H9 (cell line): ENCODE measurements at places on chromosomes 16 and 17.

DNA sequence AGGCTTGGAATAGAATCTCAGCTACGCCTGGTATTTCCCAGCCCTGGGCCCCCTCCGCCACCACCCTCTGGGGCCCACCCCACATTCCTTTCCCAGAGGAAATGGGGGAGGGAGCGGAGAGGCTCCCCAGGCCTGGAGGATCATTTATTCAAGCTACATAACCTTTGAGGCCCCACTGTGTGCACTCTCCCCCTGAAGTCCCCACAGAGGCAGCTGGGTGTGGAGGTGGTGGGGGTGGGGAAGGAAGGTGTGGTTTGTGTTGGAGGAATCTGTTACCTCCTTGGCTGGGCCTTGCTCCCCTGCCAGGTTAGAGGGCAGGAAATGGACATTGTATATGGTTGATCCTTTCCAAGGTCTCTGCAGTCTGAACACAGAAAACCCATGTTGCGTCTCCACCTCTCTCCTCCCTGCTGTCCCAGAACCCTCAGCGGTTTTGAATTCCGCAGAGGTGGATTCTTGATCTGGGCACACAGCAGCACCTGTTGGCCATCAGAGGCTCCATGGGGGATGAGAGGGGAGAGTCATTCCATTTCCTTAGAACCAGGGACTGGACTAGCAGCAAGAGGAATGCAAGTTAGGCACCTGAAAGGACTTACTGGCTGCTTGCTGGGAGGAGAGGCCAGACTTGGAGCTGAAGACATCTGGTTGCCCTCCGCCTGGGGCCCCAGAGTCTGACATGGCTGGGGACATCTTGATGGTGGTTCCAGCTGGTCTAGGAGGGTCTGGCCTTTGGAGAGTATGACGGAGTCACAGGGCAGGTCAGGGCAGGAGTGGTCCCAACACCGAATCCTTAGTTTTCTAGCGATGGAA is 23.0 kb downstream of the ARHGAP23 start:
- H3K4me3 ChIP-seq = peak overlapping the region; percentile 85
- peak; percentile 97 for DNase-seq
- H3K36me3 ChIP-seq = peaks cover 1% of the 10 kb centered on the region
- peaks cover 23% of the 10 kb centered on the region for H3K4me1 ChIP-seq
- H3K27me3 ChIP-seq = no peaks in the 10 kb centered on the region

GRCh38 chr16:12199524-12199923 is 223.0 kb downstream of the SNX29 start:
- H3K27me3 ChIP-seq = no peaks in the 10 kb centered on the region
- H3K36me3 ChIP-seq = no peaks in the 10 kb centered on the region
- no peaks in the 10 kb centered on the region for H3K4me1 ChIP-seq
- no peak overlapping the region for H3K27ac ChIP-seq

DNA sequence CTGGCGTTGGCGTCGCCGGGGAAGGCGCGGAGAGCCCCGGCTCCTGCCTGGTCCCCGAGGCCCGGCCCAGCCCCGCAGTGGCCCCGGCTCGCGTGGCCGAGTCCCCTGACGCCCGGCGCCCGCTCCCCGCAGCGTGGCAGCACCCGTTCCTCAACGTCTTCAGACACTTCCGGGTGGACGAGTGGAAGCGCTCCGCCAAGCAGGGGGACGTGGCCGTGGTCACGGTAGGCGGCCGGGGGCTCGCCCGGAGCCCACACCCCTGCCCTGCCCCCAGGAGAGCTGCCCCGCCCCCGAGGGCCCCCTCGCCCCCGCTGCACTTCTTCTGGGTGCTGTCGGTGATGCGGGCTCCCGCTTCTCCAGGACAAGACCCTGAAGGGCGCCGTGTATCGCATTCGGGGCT is 466 bp downstream of the WDR90 start:
- no peak for DNase-seq
- peak overlapping the region; percentile 66 for H3K4me3 ChIP-seq
- H3K27ac ChIP-seq = no peak overlapping the region
- H3K4me1 ChIP-seq = no peaks in the 10 kb centered on the region

DNA sequence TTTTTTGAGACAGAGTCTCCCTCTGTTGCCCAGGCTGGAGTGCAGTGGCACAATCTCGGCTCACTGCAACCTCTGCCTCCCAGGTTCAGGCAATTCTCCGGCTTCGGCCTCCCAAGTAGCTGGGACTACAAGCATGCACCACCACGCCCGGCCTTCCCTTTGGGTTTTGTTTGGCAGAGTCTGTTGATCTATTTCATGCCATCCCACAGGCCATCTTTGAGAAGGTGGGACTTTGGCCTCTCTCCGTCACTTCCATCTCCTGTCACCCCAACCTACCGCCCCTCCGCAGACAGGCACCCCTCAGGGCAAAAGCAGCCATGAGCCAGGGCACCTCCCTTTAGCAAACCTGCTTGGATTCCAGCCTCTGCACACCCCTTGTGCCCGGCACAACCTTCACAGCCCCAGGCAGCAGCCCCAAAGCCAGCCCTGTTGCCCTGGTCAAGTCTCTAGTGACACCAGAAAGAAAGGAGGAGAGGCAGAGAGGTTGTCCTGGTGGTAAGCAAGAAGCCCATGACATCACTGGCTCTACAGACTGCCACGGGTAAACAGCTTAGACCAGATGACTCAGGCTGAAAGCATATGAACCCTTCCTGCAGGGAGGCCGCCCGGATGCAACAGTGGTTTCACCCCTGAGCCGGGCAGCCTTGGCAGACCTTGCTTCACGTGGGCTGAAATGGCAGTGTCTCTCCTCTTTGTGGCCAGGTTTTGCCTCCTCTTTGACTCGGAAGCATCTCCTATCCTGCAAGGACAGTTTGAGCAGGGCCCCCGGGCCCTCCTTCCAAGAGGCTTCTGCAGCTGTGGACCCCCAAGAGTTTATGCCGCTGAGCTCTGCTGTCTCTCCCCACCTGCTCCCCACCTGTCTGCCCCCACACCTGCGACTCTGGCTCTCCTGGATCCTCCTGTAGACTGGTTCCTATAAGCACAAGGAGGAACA is 8.1 kb upstream of the TIMP2 start:
- no peak overlapping the region for H3K4me3 ChIP-seq
- DNase-seq = peak; percentile 35
- no peak overlapping the region for H3K27ac ChIP-seq
- no peaks in the 10 kb centered on the region for H3K36me3 ChIP-seq
- H3K4me1 ChIP-seq = no peaks in the 10 kb centered on the region

- no peak overlapping the region for H3K27ac ChIP-seq
- H3K4me3 ChIP-seq = no peak overlapping the region
- no peaks in the 10 kb centered on the region for H3K27me3 ChIP-seq
- H3K4me1 ChIP-seq = no peaks in the 10 kb centered on the region
- H3K36me3 ChIP-seq = peaks cover 6% of the 10 kb centered on the region
These were observed 288.6 kb upstream of the ELAC2 start for GRCh38 chr17:13306310-13306962.

- H3K27me3 ChIP-seq = no peaks in the 10 kb centered on the region
- H3K4me1 ChIP-seq = peaks cover 3% of the 10 kb centered on the region; the same call in 1 of the 2 replicates
- H3K4me3 ChIP-seq = peak overlapping the region; percentile 73
- H3K27ac ChIP-seq = no peak overlapping the region
- peak; percentile 60 for DNase-seq
These were observed 985 bp downstream of the SGSM2 start for GRCh38 chr17:2338315-2338657.

GRCh38 chr17:18932360-18933055 is 19.5 kb upstream of the SLC5A10 start:
- no peaks in the 10 kb centered on the region for H3K27me3 ChIP-seq
- H3K4me3 ChIP-seq = no peak overlapping the region
- peaks cover 18% of the 10 kb centered on the region; the same call in 2 of the 3 replicates for H3K36me3 ChIP-seq
- H3K27ac ChIP-seq = no peak overlapping the region
- no peak for DNase-seq
- H3K4me1 ChIP-seq = no peaks in the 10 kb centered on the region

DNA sequence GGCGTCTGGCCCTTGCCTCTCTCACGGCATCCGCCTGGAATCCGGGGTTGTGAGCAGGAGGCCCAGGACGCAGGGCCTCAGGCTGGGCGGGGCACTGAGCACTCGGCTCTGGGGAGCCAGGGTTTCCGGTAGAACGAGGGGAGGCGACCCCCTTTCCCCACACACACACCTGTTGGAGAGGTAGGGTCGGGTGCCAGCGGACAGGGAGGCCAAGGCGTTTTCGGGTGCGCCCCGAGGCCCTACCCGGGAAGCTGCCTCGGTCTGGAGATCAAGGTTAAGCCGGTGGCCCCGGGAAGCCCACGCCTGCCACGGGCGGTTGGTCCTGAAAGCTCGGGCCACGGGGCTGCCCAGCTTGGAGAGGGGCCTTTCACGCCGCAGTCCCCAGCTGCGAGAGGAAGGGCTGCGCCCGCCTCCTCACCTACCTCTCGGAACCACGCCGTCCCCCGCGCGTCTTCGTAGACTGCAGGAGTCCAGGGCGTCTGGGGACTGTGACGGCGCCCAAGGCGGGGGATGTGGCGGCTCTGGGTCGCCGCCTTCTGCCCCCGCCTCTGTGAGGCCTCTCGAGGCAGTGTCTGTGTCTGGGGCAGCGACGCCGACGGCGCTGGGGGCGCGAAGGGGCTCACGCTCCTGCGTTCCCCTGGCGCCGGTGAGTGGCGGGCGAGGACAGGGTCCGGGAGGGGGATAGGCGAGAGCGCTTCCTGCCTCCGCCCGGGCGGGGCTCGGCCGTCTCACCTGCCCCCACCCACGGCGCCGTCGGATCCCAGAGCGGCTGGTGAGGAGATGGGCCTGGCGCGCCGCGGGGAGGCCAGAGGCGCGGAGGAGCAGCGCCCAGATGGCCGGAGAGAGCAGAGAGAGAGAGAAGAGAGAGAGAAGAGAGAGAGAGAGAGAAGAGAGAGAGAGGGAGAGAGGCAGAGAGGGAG is 20.3 kb upstream of the HOXB9 start:
- H3K4me3 ChIP-seq = peak overlapping the region; percentile 78
- H3K36me3 ChIP-seq = no peaks in the 10 kb centered on the region; the same call in 2 of the 3 replicates
- peak; percentile 74 for DNase-seq
- H3K27me3 ChIP-seq = peaks cover 79% of the 10 kb centered on the region
- H3K4me1 ChIP-seq = no peaks in the 10 kb centered on the region
- no peak overlapping the region for H3K27ac ChIP-seq

- no peaks in the 10 kb centered on the region for H3K27me3 ChIP-seq
- no peaks in the 10 kb centered on the region for H3K36me3 ChIP-seq
- peak; percentile 92 for DNase-seq
- no peaks in the 10 kb centered on the region for H3K4me1 ChIP-seq
- no peak overlapping the region for H3K27ac ChIP-seq
- no peak overlapping the region for H3K4me3 ChIP-seq
These were observed 20.2 kb downstream of the TSPOAP1 start for GRCh38 chr17:58308173-58308984.

DNA sequence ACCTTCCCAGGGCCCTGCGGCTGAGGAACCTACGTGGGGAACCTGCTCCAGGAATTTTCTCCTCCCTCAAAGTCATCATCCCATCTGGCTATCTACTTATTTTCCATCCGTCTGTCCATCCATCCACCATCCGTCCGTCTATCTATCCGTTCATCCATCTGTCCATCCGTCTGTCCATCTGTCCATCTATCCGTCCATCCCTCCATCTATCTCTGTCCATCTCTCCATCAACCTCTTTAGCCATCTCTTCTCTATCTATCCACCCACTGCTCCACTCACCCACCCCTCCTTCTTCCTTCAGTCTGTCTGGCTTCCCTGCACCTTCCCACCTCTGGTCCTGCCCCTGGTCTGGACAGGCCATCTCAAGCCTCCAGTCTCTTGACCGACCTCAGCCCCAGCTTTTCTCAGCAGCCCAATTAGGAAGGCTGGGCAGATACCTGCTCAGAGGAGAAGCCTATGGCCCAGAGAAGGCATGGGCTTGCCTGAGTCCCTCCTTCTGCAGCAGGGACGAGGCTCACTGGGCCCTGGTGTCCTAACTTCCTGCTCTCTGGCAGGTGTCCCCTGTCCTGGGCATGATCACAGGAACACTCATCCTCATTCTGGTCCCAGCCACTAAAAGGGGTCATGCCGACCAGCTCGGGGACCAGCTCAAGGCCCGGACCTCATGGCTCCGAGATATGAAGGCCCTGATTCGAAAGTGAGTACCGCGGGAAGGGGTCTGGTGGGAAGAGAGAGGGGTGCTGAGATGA is 23.0 kb downstream of the MYBBP1A start:
- H3K4me3 ChIP-seq = no peak overlapping the region
- no peak for DNase-seq
- H3K4me1 ChIP-seq = no peaks in the 10 kb centered on the region; the same call in 1 of the 2 replicates
- no peak overlapping the region for H3K27ac ChIP-seq
- peaks cover 3% of the 10 kb centered on the region; the same call in 1 of the 2 replicates for H3K27me3 ChIP-seq

GRCh38 chr17:76840884-76841775 is 27.1 kb upstream of the MGAT5B start:
- no peaks in the 10 kb centered on the region; the same call in 1 of the 2 replicates for H3K27me3 ChIP-seq
- no peak for DNase-seq
- H3K4me1 ChIP-seq = peaks cover 11% of the 10 kb centered on the region; the same call in 1 of the 2 replicates

DNA sequence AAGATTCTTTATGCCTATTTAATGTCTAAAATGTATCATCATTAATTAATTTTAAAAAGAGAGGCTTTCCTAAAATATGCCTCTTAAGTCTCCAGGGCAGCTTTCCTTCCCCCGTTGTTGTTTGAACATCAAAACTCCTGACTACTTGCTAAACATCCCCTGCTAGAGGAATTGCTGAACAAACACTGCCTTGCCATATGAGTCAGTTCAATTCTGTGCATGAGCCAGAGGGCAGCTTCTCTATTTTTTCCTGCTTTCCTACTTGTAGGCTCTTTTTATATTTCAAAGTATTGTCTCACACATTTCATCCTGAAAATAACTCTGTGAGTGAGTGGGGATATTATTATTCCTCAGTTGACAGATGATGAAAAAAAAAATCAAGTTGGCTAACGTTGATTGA is 143.4 kb downstream of the HS3ST4 start:
- no peak for DNase-seq
- H3K27me3 ChIP-seq = no peaks in the 10 kb centered on the region
- no peaks in the 10 kb centered on the region for H3K36me3 ChIP-seq
- H3K4me1 ChIP-seq = no peaks in the 10 kb centered on the region

DNA sequence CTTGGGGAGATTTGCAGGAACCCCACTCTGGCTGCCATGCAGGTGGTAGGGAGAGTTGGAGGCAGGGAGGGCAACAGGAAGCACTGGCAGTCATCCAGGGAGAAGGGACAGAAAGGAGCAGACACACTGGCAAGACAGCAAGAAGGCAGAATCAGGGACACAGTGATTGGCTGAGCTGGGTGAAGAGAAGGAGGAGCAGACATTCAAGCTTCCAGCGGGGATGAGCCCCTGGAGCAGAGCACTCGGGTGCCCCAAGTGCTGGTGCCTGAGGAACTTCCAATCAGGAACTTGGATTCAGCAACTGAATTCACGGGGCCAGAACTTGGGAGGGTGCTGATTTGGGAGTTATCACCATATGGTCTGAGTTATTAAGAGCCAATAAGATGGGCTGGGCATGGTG is 6.3 kb upstream of the ITGA3 start:
- peaks cover 13% of the 10 kb centered on the region for H3K4me1 ChIP-seq
- no peak overlapping the region for H3K4me3 ChIP-seq
- no peaks in the 10 kb centered on the region for H3K36me3 ChIP-seq
- H3K27me3 ChIP-seq = no peaks in the 10 kb centered on the region
- H3K27ac ChIP-seq = no peak overlapping the region
- DNase-seq = peak; percentile 44

- peak overlapping the region; percentile 37; the same call in 1 of the 3 replicates for H3K4me3 ChIP-seq
- DNase-seq = peak; percentile 76
- peaks cover 16% of the 10 kb centered on the region for H3K27me3 ChIP-seq
- no peak overlapping the region for H3K27ac ChIP-seq
- H3K36me3 ChIP-seq = no peaks in the 10 kb centered on the region
- no peaks in the 10 kb centered on the region; the same call in 1 of the 2 replicates for H3K4me1 ChIP-seq
These were observed 3.9 kb downstream of the CDH11 start for GRCh38 chr16:65117811-65118448.
